Bronchial epithelial cell (primary cell): ENCODE measurements at places on chromosomes 1 and 21.

DNA sequence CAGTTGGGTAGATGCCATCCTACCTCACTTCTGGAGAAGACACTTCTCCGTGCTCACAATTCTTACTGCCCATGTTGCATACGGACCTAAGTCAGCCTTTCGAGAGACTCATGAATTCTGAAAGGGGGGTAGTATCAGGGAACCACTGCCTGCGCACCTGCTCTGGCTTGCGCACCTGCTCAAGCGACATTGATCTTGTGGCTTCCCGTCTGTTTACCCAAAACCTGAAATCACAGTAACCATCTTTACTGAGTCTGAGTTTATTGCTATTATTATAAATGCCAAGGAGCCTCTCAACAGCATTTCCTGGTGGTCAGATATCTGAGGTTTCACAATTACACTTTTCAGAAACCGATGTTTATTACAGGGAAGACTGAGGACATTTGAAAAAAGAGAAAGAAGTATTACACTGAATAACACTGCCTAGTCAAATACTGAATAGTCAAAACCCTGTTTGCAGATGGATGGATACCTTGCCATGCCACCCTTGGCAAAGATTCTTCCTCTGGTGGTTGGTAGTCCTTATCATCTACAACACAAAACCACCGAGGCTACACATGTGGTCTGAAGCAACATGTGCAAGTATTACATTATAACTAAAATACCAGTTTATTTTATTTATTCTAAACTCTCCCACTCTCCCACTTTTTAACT lies 208.7 kb downstream of the SIPA1L2 start:
- DNase-seq, result no peak

- no peak for DNase-seq
These were observed 55.3 kb upstream of the WASF2 start for GRCh38 chr1:27545271-27545670.

DNA sequence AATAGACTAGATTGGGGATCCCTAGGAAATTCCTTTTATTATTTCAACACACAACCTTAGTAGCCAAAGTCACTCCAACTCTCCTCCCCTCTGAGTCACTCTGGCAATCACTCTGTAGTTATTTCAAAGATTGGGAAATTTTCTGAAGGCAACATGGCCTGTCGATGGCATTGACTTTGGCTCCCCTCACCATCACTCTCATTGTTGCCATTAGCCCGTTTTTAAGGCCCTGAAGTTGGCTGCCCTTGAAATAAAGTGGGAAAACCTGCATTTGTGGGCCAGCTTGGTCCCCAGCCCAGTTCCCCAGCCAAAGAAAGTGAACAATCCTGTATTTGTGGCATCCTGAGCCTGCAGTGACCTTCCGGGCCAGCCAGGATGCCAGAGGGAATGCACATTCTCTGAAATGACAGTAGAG lies 52.5 kb downstream of the CDC7 start:
- DNase-seq, result peak; percentile 79

DNA sequence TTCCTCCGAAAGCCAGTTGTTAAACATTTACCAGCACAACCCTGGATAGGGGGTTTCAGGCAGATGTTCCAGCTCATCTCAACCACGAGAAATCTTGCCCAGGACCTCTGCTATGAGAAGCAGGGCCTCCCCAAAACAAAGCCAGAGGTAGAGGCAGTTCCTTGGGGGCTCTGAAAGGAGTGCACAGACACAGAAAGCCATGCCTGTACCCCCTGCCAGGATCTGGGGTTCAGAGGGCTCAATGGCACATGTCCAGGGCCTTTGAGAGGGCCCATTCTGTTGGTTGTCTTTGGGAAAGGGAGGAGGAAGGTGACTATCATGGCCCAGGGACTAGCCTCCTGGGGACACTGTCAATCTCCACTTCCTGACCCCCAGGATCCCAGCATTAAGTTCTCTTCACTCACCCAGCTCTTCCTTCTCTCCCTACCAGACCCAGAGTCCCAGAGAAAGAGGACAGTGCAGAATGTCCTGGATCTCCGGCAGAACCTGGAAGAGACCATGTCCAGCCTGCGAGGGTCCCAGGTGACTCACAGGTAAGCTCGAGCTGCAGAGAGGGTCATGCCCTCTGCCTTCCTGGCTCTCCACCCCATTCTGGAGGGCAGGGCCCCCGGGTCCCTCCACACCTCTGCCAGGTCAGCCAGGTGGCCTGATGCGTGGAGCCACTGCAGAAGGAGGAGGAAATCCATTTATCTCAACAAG lies 116.4 kb upstream of the IPO9 start:
- no peak for DNase-seq

GRCh38 chr1:160859166-160859565 lies 3.5 kb downstream of the CD244 start:
- DNase-seq, result no peak

DNA sequence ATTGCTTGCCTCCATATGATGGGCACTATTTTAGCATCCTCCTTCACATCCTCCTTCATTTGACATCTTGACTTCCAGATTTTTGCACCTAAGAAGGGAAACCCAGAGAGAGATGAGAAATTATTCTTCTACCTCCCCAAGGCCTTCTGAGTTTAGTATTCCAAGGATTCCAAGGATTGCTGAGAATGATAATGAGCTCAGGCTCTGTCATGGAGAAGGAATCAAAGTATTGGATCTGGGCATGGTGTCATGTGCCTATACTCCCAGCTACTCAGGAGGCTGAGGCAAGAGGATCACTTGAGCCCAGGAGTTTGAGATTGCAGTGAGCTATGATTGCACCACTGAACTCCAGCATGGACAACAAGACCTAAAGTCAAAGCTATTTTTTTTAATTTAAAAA lies 26.6 kb upstream of the ZNF281 start:
- DNase-seq, result no peak

GRCh38 chr1:160092366-160093068 lies 5.9 kb downstream of the IGSF8 start:
- DNase-seq, result no peak

DNA sequence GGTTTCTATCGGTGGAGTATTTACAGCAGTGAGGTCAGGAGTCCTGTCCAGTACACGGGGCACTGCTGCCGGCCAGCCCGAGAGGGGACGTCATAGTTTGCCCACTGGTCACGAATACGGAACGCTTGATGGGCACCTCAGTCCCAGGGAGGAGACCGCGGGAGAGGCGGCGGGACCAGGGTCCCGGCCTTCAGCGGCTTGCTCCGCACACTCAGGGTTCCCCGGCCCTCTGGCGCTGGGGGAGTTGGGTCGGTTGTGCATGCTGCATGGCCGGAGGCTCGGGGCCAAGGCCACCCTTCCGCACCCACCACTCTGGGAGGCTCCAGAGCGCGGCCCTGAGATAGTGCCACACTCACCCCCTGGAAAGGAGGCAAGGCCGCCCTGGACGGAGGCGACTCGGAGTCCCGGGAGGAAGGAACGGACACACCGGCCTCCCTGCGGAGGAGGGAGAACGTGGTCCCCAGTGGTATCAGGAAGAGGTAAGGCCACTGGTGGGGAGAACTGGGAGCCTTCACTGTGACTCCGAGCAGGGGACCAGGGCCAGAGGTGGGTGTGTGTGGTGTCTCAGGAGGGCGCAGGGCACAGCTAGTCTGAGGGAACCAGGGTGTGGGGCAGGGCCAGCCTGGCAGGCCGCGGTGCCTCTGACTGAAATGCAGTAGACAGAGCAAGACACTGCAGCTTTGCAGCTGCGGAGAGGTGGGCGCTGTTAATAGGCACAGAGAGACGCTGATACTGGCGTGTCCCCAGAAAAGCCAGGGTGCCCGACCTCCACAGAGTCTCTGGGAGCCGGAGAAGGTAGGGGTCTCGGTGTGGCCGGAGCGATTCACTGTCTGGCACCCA lies 28.6 kb upstream of the PRSS38 start:
- DNase-seq, result no peak
